ENCODE measurements at places on chromosomes 13 and 19. TPM values are rescaled to one million over a fixed set of nuclear protein-coding genes. Genes with fewer than 3 reads are reported as not detected.

RUBCNL gene
- total RNA-seq: 2.3 TPM

TMEM86B gene
- 11.2 TPM for total RNA-seq

LRP3 gene
- total RNA-seq: 0.10 TPM

EDDM13 gene
- 0.85 TPM for total RNA-seq

OVOL3 gene
- not detected for total RNA-seq

ZNF83 gene
- total RNA-seq: 40.7 TPM

FAM216B gene
- total RNA-seq: not detected

LILRA1 gene
- not detected for total RNA-seq

ZNF414 gene
- 32.5 TPM for total RNA-seq

PRR36 gene
- total RNA-seq: 0.34 TPM

TEKTIP1 gene
- total RNA-seq: 7.6 TPM

MISP3 gene
- total RNA-seq: 1.8 TPM

ZNF829 gene
- 4.8 TPM for total RNA-seq

CCNA1 gene
- total RNA-seq: 3.3 TPM

KIR3DL2 gene
- 0.96 TPM for total RNA-seq

CGB2 gene
- total RNA-seq: not detected

HSH2D gene
- 60.5 TPM for total RNA-seq

CTXN1 gene
- total RNA-seq: not detected

FFAR3 gene
- 0.25 TPM for total RNA-seq

SIGLEC12 gene
- 0.15 TPM for total RNA-seq

ADAMTSL5 gene
- total RNA-seq: 2.5 TPM

KCNRG gene
- total RNA-seq: 0.59 TPM

PRSS57 gene
- not detected for total RNA-seq

ZNF570 gene
- 5.6 TPM for total RNA-seq

ZNF208 gene
- total RNA-seq: 0.05 TPM

MBD3L2 gene
- total RNA-seq: not detected

FCGBP gene
- 18.0 TPM for total RNA-seq

Measured in T-helper 1 cell treated with Interleukin-12 subunit alpha and Interleukin-12 subunit beta and Interleukin-4 antibody, amounts not matched to agents 30 ng/mL and 1 ng/mL, for 36 hours (primary cell).